ENCODE measurements at places on chromosomes 7 and 10. TPM values are rescaled to one million over a fixed set of nuclear protein-coding genes. Genes with fewer than 3 reads are reported as not detected.

TMEM130 gene
- 0.54 TPM for total RNA-seq

MRC1 gene
- 0.26 TPM for total RNA-seq

TCTN3 gene
- 53.0 TPM for total RNA-seq

GDF2 gene
- not detected for total RNA-seq

All from articular chondrocyte of knee joint (primary cell).